ENCODE measurements at places on chromosomes 3 and 15.

DNA sequence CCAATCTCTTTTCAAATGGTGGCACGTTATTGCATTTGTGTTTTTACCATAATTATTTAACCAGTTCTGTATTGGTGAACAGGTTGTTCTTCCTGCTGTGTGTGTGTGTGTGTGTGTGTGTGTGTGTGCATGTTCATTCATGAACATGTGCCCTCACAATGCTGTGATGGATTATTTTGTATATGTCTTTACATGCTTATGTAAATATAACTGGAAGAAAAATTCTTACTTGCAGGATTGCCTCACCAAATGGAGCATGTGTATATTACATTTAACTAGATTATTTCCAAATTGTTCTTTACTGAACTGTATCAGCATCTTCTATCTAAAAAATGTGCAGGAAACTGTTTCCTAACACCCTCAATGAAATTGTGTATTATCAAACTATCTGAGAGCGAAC is 175.2 kb upstream of the ZPLD1 start:
- DNase-seq = no peak

DNA sequence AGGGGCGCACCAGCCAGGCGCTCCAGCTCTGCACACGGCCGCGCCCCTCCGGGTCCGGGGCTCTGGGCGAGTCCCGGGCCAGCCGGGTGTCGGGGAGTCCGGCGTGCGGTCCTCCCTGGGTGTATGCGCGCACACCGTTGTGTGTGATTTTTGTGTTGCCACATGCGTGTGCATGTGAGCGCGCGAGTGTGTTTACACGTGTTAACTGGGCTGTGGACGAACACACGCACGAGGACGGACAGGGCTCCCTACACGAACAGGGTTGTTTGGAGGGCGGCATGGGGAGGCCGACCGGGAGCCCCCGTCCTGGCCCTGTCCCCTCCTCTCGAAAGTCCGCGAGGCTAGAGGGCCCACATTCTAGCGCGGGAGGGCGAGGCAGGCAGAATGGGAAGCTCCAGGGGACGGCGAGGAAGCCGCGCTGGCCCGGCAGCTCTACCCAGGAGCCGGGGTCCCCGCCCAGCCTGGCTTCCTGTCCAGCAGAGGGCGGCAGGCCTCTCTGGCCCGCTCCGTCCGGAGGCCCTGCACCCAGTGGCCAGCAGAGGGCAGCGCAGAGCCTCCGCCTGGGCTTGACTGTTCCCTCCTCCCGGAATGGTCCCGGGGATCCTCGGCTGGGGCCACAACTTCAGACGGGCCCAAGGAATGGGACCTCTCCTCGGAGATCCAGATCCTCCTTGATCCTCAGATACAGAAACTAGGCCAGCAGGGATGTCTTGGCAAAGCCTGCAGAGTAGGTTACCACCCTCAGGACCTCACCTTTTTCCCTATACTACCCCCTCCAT is 611 bp upstream of the LINGO1 start:
- DNase-seq = peak; percentile 83

DNA sequence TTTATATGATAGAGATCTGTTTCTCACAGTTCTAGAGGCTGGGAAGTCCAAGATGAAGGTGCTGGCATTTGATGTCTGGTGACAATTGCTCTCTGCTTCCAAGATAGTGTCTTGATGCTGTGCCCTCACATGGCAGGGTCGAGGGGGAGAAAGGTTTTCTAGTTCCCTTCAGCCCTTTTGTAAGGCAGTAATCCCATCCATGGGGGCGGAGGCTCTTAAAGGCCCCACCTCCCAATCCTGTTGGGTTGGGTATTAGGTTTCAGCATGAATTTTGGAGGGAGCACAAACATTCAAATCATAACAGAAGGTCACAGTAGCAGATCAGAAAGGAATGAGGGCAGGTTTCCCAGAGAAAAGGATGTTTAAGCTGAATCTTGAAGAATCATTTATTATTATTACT is 601.7 kb upstream of the ZNF717 start:
- no peak for DNase-seq

GRCh38 chr3:178325330-178325729 is 210.9 kb upstream of the KCNMB2 start:
- DNase-seq = peak; percentile 54
